ENCODE measurements at places on chromosomes 1 and 21.

DNA sequence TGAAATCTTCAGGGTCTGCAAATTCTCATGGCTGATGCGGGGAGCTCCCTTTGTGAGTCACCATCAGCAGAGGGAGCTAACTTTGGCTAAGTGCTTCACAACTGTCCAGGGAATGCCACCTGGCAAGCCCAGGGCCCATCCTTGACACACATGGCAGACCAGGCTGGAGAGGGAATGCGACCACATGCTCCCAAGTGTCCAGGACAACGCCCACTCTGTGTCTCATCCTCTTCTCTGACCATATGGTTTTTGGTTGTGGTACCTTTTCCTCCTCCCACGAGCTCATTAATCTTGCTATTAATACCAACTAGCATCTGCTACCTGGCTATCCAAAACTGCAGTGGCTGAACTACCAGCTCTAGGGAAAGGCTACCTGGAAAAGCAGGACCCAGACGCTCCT, 37.1 kb upstream of the CLSTN1 start:
- DNase-seq: no peak

DNA sequence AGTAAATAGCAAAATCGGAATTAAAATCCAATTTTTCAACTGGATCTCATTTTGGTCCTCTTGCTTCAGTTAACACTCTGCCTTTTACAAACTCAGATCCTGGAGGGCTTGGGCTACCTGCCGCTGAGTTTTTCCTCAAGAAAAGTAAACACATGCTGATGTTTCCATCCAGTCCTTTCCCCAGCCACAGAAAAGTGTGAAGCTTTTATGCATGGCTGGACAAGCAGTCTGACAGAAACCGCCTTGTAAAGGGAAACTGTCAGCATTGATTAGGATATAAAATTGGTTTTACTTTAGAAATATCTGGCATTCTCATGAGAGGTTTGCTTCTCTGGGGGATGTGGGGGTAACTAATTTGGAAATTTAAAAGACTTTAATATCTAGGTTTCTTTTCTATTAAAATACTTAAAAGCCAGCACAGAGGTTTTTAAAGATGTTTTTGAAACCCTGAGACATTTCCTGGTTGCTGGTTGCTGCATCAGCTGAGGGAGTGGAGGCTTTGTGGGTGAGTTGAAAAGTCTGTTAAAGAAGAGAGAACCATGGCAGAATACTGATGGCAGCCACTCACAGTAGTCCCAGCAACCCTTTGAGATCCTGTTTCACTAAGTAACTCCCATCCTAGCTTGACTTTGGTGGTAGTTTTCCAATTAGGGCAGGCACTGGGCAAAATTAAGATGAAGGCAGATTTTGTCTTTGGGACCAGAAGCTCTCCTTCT, 238.3 kb downstream of the PAPPA2 start:
- no peak for DNase-seq

GRCh38 chr1:184068354-184068753, 16.8 kb downstream of the TSEN15 start:
- no peak for DNase-seq

GRCh38 chr1:204975568-204976235, 67.3 kb upstream of the CNTN2 start:
- no peak for DNase-seq

GRCh38 chr1:43277116-43277876, 7.5 kb downstream of the TMEM125 start:
- DNase-seq: no peak

DNA sequence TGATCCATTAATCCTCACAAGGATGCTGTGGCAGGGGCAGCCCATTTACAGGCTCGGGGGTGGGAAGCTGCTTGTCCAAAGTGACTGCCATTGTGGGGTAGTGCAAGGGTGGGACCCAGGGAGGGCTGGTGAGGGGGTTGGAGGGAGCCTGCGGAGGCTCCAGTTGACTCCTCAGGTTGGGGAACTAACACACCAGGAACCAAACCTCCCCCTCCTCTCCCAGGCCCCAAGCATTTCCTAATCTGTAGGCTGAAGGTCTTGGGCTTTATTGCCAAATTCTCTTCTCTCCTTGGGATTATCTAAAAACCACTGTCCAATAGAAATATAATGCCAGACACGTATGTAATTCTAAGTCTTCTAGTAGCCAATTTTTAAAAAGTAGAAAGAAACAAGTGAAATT, 18.2 kb downstream of the IKBKE start:
- DNase-seq: no peak

- DNase-seq: peak; percentile 9
Observed at GRCh38 chr21:45450423-45451090, 45.6 kb downstream of the COL18A1 start.

DNA sequence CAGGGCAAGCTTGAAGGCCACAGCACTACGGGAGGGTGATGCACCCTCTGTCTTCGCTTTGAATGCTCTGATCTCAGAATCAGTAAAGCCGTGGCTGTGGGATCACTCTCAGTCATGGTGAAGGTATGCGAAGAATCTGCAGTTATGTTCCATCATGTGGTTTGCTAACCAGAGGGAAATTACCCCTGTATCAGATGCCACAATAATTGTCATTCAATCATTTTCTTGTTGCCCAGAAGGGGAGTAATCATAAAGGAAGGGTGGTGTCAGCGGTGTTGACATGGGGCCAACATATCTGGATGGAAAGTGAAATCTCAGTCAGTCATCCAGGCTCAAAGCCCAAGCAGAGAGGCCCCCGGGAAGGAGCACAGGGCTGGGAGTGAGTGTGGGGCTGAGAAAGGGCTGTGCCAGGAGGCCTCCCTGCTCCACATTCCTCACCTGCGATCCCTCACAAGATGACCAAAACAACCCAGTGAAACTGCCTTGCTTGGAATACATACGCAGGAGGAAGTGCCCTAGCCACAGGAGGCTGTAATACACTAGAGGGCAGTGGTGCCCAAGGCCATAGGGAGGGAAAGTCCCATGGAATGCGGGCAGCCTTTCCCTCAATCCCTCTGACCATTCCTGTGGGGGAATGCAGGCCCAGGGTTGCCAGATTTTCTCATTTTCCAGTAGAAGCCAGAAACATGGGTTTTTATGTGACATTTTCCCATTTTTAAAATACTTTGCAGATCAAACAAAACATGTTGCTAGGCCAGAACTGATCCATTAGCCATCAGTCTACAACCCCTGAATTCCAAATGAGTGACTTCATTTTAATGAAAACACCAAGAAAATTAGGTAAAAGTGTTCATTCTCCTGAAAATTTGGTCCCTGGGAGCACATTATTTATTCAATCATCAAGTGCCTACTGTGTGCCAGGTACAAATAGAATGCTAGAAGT, 95.7 kb upstream of the VANGL1 start:
- DNase-seq: no peak

DNA sequence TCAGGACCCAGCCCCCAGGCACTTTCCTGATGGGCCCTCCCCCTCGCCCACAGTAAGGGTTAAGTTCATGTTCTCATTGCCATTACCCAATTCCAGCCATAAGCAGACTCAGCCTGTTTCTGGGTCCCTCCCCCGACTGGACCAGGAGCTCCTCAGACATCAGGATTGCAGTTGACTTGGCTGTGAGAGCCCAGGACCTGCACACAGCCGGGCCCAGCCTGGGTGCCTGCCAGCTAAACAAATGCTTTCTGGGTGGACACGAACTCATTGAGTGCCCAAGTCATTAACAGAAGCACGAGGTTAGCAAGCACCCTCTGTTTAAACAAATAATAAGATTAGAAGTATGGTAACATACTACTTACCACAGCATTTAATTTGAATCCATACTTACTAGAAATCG, 147.9 kb upstream of the POU3F1 start:
- no peak for DNase-seq

- peak; percentile 65 for DNase-seq
Observed at GRCh38 chr21:33402001-33402979, 923 bp upstream of the IFNGR2 start.

GRCh38 chr1:29393451-29393826, 157.1 kb downstream of the PTPRU start:
- DNase-seq: no peak

GRCh38 chr1:210358626-210359025, 29.9 kb downstream of the HHAT start:
- DNase-seq: no peak

- no peak for DNase-seq
Observed at GRCh38 chr1:116726872-116727820, 27.1 kb upstream of the CD2 start.

GRCh38 chr1:70966018-70966638, 81.5 kb downstream of the PTGER3 start:
- no peak for DNase-seq

GRCh38 chr1:23581219-23581618, 21.9 kb upstream of the ID3 start:
- peak; percentile 69 for DNase-seq

GRCh38 chr1:150332651-150333290, 11.4 kb downstream of the PRPF3 start:
- no peak for DNase-seq

- no peak for DNase-seq
Observed at GRCh38 chr1:39643705-39644104, 4.3 kb upstream of the HEYL start.

DNA sequence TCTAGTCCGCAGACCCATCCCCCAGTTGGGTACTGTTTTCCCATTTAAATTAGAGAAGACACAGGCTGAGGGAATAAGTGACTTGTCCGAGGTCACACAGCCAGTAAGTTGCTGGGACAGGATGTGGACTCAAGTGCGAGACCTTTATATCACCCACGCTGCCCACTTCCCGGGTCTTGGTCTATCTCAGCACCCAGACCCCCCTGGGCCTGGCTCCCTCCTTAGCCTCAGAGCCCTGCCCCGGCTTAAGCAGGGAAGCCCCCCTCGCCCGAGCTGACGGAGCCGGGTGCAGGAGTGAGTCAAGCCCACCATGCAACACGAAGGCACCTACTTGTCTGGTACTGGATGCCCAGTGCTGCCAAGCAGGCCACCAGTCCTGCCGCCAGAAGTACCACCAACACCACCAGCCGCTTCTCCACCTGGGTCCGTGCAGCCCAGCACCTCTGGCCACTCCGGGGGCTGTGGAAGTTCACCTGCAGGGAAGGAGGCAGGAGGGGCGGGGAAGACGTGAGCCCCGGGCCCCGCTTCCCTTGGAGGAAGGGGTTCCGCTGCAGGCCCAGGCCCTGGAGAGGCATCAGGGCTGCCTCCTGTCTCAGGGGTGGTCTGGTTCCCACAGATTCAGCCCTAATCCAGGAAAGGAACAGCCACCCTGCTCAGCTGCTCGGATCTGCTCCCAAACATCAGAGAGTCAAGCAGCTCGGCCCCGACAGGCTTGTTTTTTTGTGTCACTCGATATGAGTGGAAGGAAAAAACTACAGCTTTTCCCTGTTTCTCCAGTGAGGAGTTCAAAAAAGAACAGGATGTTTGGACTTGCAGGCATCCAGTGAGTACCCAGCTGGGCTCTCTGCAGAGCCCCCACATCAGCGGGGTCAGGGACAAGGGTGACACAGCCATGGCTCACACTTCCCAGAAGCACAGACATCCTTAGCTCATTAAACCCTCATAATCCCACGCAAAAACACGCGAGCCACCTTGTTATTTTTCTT, 11.1 kb downstream of the ECE1 start:
- DNase-seq: no peak
